ENCODE measurements at places on chromosomes 7 and 10.

- DNase-seq = no peak
Observed at GRCh38 chr10:115898242-115898641, 374.8 kb downstream of the GFRA1 start.

DNA sequence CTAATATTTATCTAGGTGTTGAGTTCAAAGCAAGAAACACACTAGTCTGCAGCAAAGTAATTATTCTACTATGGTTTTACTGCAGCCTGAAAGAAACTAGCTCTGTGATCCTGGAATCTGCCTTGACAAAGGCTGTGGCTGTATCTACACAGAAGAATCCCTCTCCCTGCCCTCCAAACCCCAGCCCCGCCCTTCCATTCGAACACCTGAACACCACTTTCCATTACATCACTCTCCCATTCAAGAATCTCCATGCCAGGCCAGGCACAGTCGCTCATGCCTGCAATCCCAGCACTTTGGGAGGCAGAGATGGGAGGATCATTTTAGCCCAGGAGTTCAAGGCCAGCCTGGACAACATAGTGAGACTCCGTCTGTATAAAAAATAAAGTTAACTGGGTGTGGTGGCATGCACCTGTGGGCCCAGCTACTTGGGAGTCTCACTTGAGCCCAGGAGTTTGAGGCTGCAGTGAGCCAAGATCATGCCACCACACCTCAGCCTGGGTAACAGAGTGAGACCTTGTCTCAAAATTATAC, 23.3 kb downstream of the LRRC20 start:
- DNase-seq = no peak

DNA sequence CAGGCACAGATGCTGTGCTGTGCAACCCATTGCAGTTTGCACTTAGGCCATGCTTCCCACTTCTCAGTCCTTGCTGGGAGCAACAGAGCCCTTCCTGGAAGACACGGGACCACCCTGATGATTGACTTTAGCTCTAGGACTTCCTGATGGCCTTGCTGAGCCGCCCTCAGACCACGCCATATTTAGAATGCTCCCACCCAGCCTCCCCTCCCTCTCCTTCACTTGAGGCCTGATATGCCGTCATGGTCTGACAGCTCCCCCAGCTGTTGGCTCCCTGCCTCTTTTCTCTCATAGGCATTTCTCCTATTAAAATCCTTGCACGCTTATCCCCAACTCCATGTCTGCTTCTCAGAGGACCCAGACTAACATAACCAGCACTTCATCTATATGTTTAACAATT, 29.4 kb upstream of the GATAD1 start:
- DNase-seq = no peak

GRCh38 chr7:645606-646005, 80.9 kb upstream of the DNAAF5 start:
- no peak for DNase-seq

GRCh38 chr10:32408690-32409089, 37.2 kb upstream of the CCDC7 start:
- DNase-seq = no peak

GRCh38 chr7:55992346-55992745, 28.0 kb downstream of the NIPSNAP2 start:
- DNase-seq = no peak

- no peak for DNase-seq
Observed at GRCh38 chr7:66099232-66099550, 15.5 kb upstream of the CRCP start.

DNA sequence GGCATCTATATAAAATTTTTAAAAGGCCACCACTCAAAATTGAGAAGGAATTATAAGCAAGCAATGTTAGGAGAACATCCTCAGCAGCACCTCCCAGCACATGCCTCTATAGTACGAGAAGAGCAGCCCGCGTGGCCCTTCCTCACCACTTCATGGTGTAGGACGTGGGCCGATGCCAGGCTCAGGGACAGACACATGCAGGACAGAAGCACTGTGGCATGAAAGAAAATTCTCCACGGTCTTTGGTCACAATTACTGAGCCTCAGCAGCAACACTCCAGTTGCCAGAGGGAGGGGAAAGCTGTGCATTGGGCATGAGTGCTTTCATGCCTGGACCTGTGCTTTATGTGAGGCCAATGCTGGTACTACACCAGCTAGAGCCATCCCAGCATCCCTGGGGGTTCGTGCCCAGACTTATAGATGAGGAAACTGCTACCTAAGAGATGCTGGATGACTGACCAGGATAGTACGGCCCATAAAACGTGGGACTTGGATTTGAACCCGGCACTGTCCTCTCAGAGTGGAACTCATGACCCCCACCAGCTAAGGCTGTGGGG, 164.7 kb downstream of the ADAM12 start:
- no peak for DNase-seq
